ENCODE measurements at places on chromosomes 6 and 20.

GRCh38 chr20:23159947-23160318 is 73.8 kb upstream of the CD93 start:
- no peak for DNase-seq

- no peak for DNase-seq
Observed at GRCh38 chr6:142045380-142046278, 87.1 kb upstream of the GJE1 start.

DNA sequence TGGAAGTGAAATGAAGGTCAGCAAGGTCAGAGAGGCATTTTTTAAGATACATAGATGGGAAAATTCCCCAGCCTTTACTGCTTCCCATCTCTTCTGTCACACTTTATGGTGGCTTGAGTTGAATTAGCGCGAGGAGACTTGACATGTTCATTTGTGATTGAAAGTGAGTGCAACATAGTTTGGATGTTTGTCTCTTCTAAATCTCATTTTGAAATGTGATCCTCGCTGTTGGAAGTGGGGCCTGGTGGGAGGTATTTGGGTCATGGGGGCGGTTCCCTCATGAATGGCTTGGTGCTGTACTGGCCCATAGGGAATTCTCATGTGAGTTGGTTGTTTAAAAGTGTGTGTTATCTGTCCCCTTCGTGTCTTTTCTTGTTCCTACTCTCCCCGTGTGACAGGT is 237.2 kb downstream of the CDKAL1 start:
- no peak for DNase-seq

GRCh38 chr20:61805781-61806180 is 259.9 kb downstream of the TAF4 start:
- no peak for DNase-seq

DNA sequence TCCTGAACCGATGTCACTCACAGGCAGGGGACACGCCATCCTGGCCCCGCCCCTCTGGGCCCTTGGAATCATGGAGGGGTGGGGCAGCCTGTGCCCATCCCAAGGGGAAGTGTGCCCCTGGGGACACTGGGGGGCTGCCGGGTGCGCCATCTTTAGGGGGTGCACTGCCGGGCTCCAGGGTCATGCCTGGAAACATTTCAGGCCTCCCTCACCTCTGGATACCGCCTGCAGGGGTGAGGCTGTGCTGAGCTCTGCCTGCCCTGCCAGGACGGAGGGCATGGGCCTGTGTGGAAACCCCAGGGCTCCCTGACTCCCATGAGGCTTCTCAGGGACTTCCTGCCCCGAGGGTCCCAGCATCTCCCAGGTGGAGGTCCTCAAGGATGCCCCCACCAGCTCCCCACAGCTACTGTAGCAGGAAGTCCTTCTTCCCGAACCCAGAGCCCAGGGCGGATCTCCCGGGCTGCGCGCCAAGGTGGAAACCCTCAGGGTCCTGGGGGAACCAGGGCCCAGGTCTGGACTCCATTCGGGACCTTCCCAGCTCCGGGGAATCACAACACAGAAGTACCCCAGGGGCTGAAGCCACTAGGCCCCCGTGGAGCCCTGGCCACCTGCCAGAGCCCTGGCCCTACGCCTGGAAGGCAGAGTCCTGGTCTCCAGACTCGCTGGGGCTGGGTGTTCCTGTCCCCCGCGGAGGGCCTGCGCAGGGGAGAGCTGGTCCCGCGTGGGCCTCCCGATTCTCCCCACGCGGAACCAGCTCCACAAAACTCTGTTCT is 15.6 kb downstream of the CHRNA4 start:
- no peak for DNase-seq

DNA sequence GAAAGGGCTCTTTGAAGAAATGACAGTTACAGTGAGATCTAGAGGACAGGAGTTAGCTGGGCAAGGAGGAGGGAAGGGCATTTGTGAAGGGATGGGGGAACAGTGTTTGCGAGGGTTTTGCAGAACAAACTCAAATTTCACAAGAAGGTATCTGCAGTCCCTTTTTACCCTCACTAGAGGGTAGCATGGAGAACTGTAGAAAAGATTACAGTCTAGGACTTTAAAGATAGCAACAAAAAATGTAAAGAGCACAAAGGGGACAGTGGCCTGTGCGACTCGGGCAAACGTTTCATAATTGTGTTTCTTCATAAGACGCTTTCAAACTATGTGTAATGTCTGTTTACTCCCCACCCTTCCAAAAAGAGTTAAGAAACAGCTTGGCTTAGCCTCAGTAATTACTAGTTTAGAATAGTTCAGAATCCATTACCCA is 21.2 kb upstream of the ASXL1 start:
- no peak for DNase-seq

DNA sequence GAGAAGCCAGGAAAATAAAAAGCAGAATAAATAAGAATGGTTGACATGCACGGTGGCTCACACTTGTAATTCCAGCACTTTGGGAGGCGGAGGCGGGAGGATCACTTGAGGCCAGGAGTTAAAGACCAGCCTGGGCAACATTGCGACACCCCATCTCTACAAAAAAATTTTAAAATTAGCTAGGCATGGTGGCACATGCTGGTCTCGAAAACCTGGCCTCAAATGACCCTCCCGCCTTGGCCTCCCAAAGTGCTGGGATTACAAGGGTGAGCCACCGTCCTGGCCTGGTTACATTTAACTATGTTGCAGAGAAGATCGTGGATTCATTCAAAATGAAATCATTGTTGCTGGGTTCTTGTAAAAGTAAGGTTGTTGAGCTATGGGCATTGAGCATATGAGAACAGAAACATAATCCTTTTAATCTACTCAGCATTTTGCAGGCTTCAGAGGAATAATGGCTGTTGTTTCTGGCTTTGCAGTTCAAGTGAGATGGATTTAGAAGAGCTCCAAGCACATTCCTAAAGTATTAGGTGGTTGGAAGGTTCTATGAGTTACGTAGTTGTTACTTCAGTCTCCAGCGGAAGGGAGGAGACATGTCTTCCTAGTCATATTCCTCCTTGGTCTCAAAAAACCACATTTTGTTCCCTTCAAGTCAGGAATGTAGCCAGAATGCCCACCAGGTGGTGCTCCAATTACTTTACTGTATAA is 45.6 kb upstream of the RAB23 start:
- DNase-seq = peak; percentile 54

- DNase-seq = no peak
Observed at GRCh38 chr6:145629478-145629877, 105.8 kb downstream of the EPM2A start.

GRCh38 chr20:45153752-45154151 is 20.9 kb upstream of the PI3 start:
- no peak for DNase-seq

DNA sequence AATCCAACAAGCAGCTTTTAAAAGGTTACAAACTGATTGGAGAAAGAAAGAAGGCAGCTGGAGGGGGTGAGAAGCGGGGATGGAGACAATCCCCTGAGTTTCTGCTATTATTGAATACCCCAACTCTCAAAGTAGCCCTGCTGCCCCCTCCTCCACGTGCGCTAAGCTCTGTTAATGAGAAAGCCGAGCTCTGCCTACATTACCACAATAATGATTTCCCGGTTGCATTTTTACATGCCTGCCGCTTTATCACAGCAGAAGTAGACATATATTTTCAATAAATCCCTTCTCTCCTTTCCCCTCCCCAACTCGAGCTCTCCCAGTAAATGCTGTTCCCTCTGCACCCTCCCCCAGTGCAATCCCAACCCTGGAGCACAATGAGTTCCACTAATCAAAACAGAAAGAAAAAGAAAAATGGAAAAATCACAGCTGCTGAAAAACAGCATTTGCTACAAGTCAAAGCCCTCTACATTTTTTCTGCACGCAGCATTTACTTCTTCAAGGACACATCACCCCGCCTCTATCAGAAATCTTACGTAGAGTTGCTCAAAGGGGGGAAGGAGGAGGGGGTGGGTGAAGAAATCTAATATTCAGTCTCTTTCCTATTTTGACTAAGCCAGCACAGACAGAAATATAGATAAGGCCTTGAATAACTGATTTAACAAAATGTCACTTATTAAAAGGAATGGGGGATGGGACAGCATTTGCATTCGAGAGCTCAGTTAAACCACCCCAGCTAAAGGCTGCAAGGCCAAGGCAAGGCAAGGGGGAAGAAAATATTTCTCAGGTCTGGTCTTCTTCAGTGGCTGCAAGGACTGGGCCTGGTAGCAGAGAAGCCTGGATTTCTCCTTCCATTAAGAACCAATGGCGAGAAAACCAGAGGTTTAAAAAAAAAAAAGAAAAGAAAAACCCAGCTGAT is 10.7 kb downstream of the TRERF1 start:
- DNase-seq = no peak

DNA sequence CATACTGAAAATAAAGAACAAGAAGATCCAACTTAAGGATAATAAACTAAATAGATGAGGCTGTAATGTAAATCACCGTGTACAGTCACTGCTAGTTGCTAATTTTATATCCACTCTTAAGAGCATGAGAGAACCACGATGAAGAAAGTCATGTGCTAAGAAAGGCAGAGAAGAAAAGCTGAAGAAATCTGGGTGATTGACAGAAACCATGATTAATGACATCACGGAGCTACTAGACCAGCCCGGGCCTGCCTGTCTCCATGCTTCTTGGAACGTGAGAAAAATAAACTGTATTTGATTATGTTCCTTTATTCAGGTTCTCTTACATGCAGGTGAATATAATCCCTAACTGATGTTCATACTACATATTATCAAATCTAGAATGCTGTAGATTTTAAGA is 84.2 kb upstream of the E2F3 start:
- no peak for DNase-seq

DNA sequence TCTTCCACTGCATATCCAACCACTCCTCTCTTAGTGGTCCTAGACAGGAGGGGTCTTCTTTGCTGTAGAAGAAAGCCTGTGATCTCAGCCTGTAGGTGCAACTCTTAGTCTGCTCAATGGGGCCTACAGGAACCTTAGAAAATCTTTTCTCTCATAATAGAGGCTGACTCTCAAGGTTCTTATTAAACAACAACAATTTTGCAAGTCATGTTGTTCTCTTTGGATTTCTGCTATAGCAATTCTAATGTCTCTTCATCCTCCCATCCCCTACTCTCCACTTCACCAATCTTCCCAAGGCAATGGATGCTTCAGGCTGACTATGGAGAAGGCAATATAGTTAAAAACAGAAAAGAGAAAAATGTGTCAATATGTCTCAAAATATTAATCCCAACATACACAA is 40.8 kb upstream of the SPTLC3 start:
- no peak for DNase-seq

GRCh38 chr20:24160563-24161281 is 172.1 kb upstream of the GGTLC1 start:
- peak; percentile 38 for DNase-seq

DNA sequence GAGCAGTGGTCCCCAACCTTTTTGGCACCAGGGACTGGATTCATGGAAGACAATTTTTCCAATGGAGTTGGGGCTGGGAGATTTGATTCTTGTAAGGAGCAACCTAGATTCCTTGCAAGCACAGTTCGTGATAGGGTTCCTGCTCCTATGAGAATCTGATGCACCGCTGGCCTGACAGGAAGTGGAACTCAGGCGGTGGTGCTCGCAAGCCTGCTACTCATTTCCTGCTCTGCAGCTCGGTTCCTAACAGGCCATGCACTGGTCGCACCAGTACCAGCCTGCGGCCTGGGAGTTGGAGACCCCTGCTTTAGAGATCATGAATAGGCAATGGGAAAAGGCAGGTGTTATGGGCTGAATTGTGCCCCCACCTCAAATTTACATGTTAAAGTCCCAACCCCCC is 131.2 kb downstream of the PFDN4 start:
- DNase-seq = no peak

DNA sequence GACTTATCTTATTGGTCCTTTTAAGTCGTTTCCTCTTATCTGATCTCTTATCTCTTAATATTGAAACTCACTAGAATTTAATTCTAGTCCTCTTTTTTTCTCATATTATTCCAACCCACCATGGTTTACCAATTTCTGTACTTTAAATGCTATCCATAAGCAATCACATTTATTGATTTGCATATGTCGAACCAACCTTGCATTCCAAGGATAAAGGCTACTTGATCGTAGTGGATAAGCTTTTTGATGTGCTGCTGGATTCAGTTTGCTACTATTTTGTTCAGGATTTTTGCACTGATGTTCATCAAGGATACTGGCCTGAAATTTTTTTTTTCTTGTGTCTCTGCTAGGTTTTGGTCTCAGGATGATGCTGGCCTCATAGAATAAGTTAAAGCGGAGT is 7.7 kb downstream of the DEFB125 start:
- DNase-seq = no peak

GRCh38 chr6:1381481-1382330 is 7.7 kb upstream of the FOXF2 start:
- DNase-seq = peak; percentile 77

- no peak for DNase-seq
Observed at GRCh38 chr20:10965936-10966470, 292.2 kb upstream of the JAG1 start.

DNA sequence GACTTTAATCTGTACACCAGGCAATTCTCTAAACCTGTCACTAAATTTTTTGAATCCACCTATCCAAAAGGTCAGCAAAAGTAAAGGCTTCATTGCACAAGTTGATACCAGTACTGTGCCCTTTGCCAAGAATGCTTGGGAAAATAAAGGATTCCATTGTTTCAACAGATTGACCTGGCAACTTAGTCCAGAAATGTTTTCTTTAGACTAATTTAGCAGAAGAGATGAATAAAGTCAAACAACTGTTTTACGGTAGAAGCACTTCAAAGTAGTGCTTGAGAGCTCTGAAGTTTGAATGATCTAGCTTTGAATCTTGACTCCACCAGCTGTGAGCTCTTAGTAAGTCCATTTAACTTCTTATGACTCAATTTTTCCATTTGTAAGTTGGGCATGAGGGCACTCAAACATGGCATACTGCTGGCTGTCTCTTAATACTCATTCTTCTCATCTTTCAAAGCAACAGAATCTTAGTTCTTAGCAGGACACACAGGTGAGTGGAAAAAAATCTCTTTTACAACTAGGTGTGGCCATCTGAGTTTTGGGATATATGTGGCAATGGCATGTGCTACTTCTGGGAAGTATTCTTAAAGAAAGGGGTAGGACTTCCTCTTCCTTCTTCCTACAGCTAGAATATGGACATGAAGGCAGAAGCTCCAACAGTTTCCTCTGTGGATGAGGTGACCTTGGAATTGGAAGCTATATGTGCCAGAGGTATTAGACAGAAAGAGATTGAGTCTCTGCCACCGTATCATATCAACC is 55.9 kb upstream of the LOC128125822 start:
- no peak for DNase-seq

DNA sequence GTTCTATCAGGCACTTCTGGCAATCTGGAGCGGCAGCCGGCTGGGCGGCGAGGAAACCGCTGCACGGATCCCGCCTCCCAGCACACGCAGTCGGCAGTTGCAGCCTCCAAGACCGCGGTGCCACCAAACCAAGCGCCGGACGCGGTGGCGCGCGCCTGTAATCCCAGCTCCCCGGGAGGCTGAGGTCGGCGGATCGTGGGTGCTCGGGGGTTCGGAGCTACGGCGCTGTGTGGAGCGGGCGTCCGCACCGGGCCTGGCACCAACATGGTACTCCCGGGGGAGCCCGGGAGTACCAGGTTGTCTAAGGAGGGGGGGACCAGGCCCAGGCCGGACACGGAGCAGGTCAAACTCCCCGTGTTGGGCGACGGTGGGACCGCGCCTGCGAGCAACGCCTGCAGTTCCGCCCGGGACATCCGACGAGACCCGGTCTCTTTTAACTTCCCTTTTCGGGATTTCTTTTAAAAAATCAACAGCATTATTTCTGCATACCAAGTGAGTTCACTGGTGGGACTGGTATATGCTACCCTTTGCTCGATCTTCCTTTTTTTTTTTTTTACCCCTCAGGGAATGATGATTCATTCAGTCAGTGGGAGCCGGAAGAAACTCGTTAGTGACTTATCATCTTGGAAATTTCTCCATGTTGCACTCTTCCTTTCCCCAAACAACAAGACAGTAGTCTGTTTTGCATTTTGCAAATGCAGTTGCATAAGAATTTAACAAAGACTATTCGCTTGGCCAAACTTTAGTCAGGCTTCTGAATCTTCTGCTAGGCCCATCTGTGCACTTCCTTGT is 27.6 kb downstream of the ZNF311 start:
- DNase-seq = no peak

All from stimulated activated CD4-positive, alpha-beta T cell treated with anti-CD3 and anti-CD28 coated beads, Interleukin-2, amount 100 ng/mL, for 24 hours (primary cell).